ENCODE measurements at places on chromosomes 2 and 18.
A peak's percentile ranks its signal among the peaks of the same experiment; 100 is the strongest.

DNA sequence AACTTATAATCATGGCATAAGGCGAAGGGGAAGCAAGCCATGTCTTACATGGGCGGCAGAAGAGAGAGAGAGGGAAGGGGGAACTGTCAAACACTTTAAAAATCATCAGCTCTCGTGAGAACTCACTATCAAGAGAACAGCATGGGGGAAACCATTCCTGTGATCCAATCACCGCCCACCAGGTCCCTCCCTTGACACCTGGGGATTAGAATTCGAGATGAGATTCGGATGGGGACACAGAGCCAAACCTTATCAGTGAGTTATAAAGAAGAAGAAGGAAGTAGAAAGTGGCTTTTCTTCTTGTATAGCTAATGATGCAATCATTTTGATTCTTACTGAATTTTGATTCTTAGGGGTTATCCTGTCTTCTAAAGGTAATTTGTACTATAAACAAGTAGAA lies 51.4 kb downstream of the SMCHD1 start:
- DNase-seq, result no peak

DNA sequence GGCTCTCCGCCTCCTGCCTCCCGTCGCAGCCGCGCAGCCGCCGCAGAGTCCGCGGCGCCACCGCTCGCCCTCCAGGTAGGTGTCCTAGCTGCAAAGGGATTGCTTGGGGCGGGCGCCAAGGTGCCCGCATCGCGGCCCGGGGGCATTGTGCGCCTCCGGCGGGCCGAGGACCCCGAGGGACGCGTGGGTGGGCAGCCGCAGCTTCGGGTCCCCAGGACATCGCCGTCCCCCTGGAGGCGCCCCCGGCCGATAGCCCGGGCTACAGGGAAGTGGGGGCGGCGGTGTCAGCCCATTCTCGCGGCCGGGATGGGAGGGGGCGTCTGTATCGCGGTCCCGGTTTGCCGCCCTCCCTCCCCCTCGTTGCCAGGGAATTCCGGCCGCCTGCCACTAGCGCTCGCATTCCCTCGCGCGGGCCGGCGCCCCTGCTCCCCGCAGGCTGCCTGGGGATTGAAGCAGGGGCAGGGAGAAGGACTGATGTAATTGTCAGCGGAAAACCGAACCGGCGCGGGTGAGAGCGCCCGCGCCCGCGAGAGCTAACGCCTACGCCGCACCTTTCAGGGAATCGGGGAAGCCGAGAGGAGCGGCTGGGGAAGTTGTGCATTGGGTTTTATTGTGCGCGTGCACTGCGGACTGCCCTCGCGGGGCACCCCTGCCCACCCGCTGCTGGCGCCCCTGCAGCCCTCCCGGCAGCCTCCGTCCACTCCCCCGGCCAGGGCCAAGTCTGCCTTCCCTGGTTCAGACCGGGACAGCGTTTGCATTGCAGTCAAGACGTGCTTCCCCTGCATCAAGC lies 483 bp downstream of the OSBPL6 start:
- DNase-seq, result peak; percentile 46

- no peak for DNase-seq
Observed at GRCh38 chr18:63890950-63891304, 3.4 kb downstream of the SERPINB2 start.

DNA sequence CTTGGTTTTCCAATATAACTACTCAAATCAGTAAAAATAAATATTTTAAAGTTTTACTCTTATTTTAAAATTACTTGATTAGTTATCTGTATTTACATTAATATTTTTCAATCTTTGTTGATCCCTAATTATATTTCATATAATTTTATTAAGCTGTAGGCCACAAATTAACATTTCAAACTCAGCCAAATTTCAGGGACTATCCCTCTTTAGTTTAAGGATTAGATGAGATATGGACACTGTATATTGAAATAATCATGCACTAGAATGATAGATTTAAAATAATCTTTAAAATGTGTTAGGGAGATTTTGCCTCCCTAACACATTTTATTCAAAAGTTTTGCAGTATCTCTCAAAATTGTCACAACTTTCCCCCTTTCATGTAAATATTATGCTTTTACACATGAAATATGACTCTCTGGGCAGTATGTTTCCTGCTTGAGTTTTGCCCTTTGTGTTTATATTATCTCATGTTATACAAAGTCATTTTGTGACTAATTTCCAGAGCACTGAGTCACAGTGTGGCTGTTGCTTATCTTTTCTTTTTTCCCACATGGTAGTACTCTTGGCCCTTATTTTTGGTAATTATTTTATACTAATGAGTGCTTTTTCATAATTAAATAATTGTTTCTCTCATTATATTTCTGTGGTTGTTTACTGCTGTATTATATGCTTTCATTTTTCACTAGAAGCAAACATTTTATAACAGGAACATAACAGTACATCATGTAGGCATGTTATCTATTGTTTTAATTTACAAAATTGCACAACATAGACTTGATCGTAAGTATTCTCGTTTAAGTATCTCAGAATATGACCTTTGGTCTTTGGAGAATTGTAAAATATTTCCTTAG lies 1.2 kb downstream of the TFPI start:
- DNase-seq, result no peak

- DNase-seq, result no peak
Observed at GRCh38 chr2:73870084-73870483, 22.7 kb upstream of the ACTG2 start.

DNA sequence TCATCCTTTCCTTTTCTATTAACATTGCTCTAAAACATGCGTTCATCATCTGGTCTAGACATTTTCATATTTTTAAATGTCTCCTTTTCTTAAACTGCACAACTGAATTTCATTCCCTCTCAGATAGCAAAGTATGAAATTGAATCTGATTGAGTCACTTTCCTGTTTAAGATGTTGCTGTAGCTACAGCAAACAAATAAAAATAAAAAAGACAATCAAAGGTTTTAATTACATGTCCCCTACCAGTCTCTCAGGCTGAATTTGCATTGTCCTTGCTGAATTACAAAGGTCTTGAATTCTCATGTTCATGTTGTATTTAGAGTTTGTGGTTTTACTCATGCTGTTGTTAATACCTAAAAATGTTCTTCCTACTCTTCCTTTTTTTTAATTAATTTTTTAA lies 537.9 kb upstream of the LRATD1 start:
- DNase-seq, result no peak

DNA sequence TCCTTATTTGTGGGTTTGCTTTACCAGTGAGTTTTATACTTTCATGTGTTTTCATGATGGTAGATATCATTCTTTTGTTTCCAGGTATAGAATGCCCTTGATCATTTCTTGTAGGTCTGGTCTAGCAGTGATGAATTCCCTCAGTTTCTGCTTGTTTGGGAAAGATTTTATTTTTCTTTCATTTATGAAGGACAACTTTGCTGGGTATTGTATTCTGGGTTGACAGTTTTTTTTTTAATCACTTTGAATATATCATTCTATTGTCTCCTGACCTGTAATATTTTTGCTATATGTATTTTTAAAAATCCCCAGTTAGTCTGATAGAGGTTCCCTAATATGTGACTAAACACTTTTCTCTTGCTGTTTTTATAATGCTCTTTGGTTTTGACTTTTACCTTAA lies 58.3 kb upstream of the GALNT3 start:
- no peak for DNase-seq

- DNase-seq, result no peak
Observed at GRCh38 chr2:105815401-105815800, 70.7 kb downstream of the NCK2 start.

DNA sequence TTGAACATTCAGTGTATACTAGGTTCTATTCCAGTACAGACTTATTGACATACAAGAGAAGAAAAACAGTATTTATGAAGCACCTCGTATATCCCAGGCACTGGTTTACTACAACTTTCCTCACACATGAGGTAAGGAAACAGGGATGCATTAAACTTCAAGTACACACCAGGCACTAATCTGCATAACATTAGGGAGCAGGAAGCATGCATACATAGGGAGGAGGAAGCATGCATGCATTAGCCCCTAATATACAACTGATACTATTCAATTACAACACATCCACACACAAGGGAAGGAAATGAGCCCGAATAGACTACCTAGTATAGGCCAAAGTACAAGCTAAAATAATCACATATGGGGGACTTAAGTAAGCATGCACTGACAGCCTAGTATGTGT lies 525.3 kb downstream of the SUCLG1 start:
- DNase-seq, result no peak

- no peak for DNase-seq
Observed at GRCh38 chr2:215758691-215759090, 254.7 kb downstream of the MREG start.

- DNase-seq, result no peak
Observed at GRCh38 chr18:63528863-63529492, 13.2 kb upstream of the SERPINB12 start.

- no peak for DNase-seq
Observed at GRCh38 chr2:220365023-220365422, 737.6 kb downstream of the SLC4A3 start.

GRCh38 chr18:42475157-42475556 lies 520.1 kb downstream of the PIK3C3 start:
- no peak for DNase-seq

DNA sequence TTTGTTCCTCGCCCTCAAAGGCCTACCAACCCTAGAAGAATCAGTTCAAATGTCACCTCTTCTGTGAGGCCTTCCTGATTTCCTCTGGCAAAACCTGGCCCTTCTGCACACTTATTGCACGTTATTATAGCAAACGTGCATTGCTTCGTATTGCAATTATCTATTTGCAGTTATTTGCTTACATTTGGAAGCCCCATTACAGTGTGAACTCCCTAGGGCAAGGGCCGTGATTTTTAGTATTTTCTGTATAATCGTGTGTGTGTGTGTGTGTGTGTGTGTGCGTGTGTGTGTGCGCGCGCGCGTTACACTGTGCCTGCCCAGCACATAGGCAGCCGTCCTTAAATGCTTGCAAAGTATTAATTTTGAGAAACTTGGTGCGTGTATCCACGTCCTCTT lies 460 bp upstream of the SEMA4F start:
- no peak for DNase-seq

GRCh38 chr18:49847524-49847923 lies 34.2 kb upstream of the ACAA2 start:
- no peak for DNase-seq

- DNase-seq, result no peak
Observed at GRCh38 chr18:11149441-11150270, at the start of gene PIEZO2. Gene PIEZO2 (minus strand): TSS chr18:11149569. CDS start chr18:11148588, 981 bp downstream.

DNA sequence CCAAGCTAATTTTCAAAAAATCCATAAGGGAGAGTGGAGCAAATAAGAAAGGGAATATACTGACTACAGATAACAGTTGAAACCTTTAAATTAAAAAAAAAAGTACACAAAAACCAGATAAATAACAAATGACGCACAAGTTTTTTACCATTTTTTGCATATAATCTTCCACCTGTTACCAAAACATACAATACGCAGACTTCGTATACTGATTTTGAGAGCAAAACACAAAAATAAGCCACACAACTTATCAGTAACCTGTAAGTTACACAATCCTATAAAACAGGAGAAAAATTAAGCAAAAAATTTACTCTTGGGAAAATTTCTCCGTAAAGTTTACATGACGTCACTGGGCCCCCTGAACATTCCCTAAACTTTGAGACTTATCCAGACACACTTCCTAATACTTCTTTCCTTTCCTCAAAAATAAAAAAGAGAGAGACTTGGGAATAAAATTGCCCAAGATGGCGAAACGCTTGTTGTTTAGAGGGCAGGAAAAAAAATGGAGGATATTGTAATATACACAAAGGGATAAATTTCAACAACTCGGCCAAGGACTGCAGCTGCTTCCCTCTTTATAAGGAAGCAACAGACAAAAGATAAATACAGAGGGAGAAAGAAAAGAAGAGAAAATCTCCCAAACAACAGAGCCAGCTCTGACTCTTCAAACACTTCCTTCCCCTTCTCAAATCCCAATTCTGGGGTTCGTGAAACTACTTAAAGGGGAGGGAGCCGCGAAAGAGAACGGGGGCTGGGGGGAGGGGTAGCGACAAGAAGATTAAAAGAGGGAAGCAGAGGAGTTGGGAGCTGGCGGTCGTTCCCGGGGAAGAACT lies 1.6 kb downstream of the BAZ2B start:
- no peak for DNase-seq

All from 8988T (cell line).